Activated naive CD8-positive, alpha-beta T cell treated with anti-CD3 and anti-CD28 coated beads, Interleukin-2, amount 10 ng/mL, durations not matched to agents 7 days and 5 days (primary cell): ENCODE measurements at places on chromosomes 3 and 15. TPM values are rescaled to one million over a fixed set of nuclear protein-coding genes. Genes with fewer than 3 reads are reported as not detected.

Gene TIGIT
- total RNA-seq = 35.5 TPM

Gene ATP2B2
- total RNA-seq = not detected

Gene MYEF2
- 36.5 TPM for total RNA-seq

Gene TMEM158
- total RNA-seq = not detected

Gene DIPK2A
- 17.8 TPM for total RNA-seq

Gene NANOGP8
- total RNA-seq = not detected

Gene MUC4
- total RNA-seq = 0.06 TPM

Gene CLEC3B
- not detected for total RNA-seq

Gene SUSD5
- total RNA-seq = not detected

Gene CLK3
- total RNA-seq = 134 TPM

Gene ZBED2
- total RNA-seq = 1.9 TPM

Gene CX3CR1
- 1.9 TPM for total RNA-seq

Gene PLSCR4
- total RNA-seq = not detected

Gene VGLL3
- total RNA-seq = not detected

Gene FANCD2OS
- total RNA-seq = not detected

Gene ROBO2
- total RNA-seq = not detected
